NCI-H187 (cell line): ENCODE measurements at places on chromosomes 4 and X.

GRCh38 chr4:61309616-61310015, 109.5 kb downstream of the ADGRL3 start:
- DNase-seq = no peak

DNA sequence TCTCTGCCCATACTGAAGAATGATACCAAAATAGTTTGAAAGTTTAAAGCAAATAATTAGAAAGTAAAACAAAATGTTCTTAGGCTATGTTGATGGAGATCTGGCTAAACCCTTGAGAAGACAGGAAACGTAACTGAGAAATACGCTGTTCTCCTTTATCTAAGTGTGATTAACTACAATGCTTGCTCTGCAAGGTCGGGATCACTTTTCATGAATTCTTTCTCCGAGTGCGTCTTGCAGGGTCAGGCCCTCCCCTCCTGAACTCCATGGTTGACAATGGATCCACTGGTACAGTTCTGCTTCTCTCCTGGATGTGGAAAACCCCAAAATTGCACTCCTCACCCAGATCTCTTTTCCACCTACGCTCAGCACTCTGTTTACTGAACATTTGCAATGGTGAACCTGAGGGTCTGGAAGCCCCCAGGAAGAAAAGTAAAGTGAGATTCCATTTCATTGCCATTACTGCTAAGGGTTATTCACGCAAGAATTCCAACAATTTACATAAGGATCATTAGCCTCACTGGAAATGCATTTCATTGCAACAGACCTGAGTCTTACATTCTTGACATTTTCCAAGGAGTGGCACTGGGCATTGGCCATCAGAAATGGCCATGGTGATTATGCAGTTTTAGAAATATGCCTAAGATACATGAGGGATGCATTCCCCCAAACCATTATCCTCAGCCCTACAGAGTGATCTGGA, 24.6 kb upstream of the WWC2 start:
- no peak for DNase-seq

- DNase-seq = no peak
These were observed 20.2 kb downstream of the EPGN start for GRCh38 chr4:74328501-74328900.

DNA sequence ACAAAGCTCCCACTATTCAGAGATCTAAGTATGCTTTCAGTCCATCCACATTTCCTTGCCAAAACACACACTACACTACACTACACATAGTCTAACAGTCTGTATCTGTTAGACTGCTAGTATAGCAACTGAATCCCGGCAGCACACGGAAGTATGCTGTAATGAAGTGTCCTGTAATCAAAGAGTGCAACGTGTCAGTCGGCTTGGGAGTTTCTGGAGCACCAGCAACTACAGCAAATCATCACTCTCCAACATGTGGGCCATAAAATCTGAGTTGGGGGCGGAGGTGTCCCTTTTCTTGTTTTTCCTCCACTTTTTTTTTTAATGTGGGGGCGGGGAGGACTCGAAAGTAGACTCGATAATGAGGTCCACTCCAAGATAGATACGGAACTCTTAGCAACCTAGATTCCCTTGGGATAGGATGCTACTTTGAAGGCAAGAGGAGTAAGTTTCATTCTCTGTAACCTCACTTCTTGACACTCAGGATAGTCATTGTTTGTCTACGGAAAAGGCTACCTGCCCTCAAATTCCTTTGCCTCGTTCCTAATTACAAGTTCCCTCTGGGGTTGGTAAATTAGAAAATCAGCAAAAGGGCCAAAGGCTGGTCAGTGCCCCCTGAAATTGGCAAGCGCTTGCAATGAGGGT, 722 bp downstream of the SLC10A7 start:
- DNase-seq = no peak

DNA sequence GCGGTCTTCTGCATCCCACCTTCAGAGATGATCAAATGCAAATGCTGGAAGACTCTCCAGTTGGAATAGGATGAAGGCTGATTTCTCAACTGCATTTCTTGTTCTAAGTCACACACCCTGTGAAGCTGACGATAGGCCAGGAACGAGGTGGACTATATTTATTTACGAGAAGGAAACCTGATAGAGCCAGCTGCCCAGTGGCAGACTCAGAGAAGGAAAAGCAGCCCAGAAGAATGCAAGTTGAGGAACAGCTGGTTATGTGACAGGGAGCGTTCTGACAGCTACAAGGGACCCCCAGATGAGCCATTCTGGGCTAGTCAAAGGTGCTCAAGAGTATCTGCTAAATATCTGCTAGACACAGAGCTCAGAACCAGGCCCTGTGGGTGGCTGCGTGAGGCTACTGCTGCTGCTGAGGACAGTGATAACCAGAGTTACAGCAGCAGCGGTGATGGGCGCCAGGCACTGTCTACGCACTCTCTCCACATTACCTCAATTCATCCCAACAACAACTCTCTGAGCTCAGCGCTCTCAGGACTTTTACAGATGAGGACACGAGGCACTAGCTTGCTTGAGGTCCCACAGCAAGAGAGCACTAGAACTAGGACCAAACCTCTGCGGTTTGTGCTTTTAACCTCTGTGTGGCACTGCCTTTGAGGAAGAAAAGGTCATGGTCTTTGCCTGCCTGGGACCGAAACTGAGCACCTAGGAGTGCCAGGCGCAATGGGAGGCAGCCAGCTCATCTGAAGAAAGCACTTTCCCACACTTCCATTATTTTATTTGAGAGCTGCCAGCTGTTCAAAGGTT, 69.0 kb downstream of the GATB start:
- DNase-seq = no peak

DNA sequence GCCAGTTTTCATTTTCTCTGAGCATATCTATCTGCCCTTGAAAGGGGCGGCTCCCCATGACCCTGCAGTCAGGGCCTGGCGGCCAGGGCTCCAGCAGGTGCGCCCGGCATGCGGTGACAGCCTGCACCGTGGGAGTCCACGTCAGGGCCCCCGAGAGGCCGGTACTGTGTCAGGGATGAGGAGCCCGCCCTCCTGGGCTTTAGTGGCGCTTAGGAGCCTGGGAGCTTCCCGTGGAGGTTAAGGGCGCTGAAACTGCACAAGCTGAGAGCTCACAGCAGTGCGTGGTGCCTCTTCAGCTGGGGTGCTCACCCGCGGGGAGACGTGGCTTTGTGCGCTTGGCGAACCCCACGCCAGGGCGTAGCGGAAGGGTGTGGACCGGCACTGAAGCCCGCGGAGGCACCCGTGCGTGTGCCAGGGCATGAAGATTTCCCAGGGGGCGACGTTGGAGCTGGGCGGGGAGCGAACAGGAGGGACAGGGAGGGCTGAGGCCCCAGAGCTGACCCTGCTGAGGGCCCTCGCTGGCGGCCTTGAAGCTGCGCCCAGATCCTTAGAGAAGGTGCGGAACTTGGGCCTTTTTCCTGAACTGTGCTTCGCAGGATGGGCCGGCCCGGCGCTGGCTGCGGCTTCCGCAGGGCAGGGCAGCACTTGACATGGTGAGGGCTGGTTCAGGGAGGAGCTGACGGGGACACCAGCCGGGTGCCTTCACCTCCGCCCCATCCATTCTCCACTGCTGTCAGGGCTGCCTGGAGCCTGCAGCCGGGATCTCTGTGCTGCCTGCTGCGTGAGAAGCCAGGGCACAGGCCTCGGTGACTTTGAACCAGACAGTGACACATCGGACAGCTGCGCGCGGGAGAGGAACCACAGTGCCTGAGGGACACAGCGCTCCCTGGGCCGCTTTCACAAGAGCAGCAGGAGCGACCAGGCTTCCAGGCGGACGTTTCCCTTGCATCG, 32.9 kb downstream of the HTT-AS start:
- peak; percentile 37 for DNase-seq

DNA sequence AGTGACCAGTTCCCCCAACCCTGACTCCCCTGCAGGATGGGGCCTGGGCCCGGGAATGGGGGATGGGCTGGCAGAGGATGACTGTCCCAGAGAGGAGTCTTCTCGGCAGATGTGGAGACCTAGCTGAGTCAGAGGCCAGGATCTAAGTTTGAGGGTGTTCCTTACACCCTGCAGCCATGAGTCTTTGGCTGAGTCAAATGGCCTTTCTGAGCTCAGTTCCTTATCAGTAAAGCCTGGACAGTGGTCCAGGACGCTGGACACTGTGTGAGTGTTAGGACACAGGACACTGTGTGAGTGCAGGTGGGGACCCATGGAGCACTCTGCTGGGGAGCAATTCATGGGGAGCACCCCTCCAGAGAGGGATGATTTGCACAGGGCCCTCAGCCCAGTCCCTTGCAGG, 5.0 kb downstream of the IL9R start:
- no peak for DNase-seq

- DNase-seq = no peak
These were observed 6.3 kb downstream of the AREG start for GRCh38 chr4:74451214-74451661.

DNA sequence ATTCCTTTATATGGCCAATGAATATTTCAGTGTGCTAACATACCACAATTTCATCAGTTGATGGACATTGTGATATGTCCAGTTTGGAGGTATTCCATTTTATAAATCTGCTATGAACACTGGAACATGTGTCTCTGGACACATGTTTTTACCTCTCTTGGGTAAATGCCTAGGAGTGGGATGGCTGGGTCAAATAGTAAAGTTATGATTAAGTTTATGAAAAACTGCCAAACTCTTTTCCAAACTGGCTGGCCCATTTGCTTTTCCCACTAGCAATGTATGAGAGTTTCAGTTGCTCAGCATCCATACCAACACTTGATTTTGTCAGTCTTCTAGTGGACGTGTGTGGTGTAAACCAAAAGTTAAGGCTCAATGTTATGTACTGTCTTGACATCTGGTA, 40.5 kb downstream of the CEP44 start:
- no peak for DNase-seq

GRCh38 chrX:134161162-134161561, 75.8 kb upstream of the CCDC160 start:
- DNase-seq = no peak

DNA sequence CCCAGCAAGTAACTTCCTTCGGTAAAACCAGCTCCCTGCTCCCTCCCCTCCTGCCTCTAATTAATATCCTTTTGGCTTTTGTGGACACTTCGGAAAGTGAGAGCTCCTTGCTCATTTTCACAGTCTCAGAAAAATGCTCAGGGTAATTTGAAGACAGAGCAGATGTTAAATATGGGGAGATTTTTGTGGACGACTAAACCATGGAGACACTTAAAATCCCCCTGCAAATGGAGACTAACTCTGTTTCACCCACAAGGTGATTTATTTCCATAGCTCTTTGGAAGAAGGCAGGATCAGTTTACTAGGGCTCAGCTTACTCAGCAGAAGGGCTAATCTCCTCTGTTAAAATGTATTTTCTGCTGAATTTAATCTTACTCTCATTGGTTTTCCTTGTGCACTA, 12.2 kb upstream of the AMOT start:
- DNase-seq = no peak

- no peak for DNase-seq
These were observed 1.7 kb downstream of the PPP2R2C start for GRCh38 chr4:6470502-6471306.

GRCh38 chrX:111955901-111956300, 79.9 kb downstream of the TRPC5OS start:
- DNase-seq = peak; percentile 64

DNA sequence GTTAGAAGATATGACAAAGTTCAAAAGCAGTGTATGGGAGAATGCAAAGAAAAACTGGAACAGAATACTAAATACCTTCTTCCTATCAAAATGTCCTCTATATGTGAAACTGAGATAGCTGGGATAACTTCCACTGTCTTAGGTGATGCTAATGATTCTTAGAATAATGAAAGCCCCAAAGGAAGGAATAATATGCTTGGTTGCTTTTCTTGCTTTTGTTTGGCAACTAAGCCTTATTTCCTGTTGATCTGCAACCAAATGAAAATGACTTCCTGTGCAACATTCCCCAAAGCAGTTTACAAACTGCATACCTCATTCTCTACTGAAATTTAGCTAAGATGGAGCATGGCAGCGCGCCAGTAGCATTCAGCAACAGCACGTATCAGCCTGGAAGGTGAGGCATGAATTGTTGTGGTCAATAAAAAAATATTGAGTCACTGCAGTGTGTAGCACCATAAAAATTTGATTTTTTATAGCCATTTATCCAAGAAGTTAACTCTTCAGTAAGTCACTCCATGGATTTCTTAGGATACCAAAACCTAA, 18.7 kb downstream of the NDNF start:
- DNase-seq = no peak

GRCh38 chr4:183118585-183118984, 19.5 kb downstream of the WWC2 start:
- no peak for DNase-seq

GRCh38 chrX:72110051-72110875, 21.5 kb downstream of the RTL5 start:
- DNase-seq = no peak

GRCh38 chrX:150348365-150348764, 14.8 kb upstream of the MAMLD1 start:
- peak; percentile 38 for DNase-seq

DNA sequence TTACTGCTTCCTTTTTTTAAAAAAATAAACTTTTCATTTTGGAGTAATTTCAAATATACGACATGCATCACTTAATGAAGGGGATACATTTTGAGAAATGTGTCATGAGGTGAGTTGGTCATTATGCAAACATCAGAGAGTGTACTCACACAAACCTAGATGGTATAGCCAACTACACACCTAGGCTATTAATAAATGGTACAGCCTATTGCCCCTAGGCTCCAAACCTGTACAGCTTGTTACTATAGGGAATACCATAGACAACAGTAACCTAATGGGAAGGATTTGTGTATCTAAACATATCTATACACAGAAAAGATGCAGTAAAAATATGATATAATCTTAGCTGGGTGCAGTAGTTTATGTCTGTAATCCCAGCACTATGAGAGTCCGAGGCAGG, 29.1 kb downstream of the SETD7 start:
- DNase-seq = no peak

GRCh38 chr4:4492161-4492847, 49.5 kb downstream of the STX18 start:
- no peak for DNase-seq

DNA sequence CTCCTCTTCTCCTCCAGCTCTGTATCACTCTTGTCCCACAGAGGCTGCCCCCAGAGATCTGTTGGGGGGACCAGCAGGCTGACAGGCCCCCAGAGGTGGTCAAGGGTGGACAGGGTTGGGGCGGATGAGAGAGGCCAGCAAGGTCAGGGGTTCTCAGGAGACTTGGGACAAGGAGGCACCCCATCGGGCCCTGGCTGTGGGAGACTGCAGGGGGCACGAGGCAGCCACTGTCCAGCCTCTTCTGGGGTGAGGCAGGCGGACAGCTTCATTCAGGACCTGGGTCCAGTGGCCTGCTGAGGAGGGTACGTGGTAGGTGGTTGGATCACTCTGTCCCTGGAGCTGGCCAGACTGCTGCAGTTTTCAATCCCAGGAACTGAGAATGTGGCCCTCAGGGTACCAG, 24.6 kb downstream of the ETDB start:
- DNase-seq = no peak

GRCh38 chrX:22629105-22629725, 356.5 kb downstream of the CBLL2 start:
- DNase-seq = no peak

- DNase-seq = no peak
These were observed 94.1 kb downstream of the RTL5 start for GRCh38 chrX:72037601-72038000.
